ENCODE measurements at places on chromosomes 11 and 22.

GRCh38 chr11:128603003-128603696 is 15.8 kb upstream of the ETS1 start:
- H3K4me3 ChIP-seq: no peak overlapping the region
- H3K4me1 ChIP-seq: peaks cover 38% of the 10 kb centered on the region
- no peak for DNase-seq
- no peaks in the 10 kb centered on the region for H3K36me3 ChIP-seq
- H3K27me3 ChIP-seq: no peaks in the 10 kb centered on the region

- peaks cover 13% of the 10 kb centered on the region for H3K4me1 ChIP-seq
- peak; percentile 22 for DNase-seq
- H3K36me3 ChIP-seq: peaks cover 7% of the 10 kb centered on the region
- H3K27ac ChIP-seq: no peak overlapping the region
- peaks cover 29% of the 10 kb centered on the region for H3K27me3 ChIP-seq
Observed at GRCh38 chr11:63769042-63769713, 603 bp upstream of the ZFTA start.

GRCh38 chr11:116888024-116888423 is 50.6 kb upstream of the APOA1 start:
- no peaks in the 10 kb centered on the region for H3K27me3 ChIP-seq
- H3K4me3 ChIP-seq: no peak overlapping the region
- no peak for DNase-seq
- peaks cover 4% of the 10 kb centered on the region for H3K36me3 ChIP-seq
- H3K4me1 ChIP-seq: no peaks in the 10 kb centered on the region

DNA sequence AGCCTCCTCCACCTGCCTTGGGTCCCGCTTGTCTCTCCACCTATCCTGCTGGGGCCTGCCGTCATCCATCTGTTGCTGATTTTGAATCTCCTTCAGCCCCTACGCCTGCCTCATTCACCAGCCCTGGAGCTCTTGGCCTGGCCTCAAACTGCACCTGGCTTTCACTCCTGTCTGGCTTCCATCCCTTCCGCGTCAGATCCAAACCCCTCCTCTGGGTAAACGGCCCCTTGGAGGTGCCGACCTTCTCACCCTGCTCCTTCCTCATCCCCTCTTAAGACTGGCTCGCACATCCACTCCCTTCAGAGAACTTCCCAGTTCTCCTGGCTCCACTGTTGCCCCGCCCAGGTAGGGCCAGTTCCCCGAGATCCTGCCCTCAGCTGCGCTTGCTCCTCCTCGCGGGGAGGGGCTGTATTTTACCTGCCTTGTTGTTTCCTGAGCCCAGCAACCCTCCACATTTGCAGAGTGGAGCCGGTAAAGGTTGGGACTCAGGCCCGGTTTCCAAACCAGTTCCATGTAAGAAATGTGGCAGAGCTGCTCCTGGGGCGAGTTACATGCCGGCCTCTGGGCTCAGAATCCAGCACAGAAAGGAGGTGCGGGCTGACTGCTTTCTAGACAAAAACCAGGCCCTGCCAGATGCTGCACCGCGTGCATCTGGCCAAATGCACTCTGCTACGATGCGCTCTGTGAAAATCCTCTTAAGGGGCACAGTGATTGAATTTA is 13.9 kb upstream of the SHANK2 start:
- H3K27ac ChIP-seq: no peak overlapping the region
- no peak overlapping the region for H3K4me3 ChIP-seq
- no peaks in the 10 kb centered on the region for H3K4me1 ChIP-seq

GRCh38 chr11:110022548-110022947 is 70.6 kb upstream of the ZC3H12C start:
- H3K4me1 ChIP-seq: no peaks in the 10 kb centered on the region
- DNase-seq: no peak
- H3K27ac ChIP-seq: no peak overlapping the region
- no peaks in the 10 kb centered on the region for H3K36me3 ChIP-seq

DNA sequence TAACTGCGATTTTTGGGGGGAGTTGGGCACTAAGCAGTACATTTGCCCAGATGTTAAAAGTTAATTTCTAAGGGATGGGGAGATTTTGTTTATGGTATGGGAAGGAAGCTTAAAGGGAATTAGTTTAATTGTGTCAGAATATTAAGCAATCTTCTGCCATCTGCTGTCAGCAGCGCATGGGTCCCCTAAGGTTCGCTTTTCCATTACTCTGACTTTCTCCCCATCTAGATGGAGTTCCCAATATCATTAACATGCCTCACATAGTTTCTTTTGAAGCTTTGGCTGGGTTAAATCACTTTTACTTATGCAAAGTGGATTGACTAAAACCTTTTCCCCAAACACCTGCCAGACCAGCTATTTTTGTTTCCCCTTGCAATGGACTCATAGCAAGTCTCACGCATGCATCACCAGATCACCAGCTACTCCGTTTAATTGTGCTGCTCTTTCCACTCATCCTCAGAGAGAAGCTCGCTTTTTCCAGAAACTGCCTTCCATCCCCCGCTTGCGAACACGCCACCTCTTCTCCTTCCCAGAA is 172.7 kb downstream of the FAT3 start:
- DNase-seq: no peak
- no peaks in the 10 kb centered on the region for H3K27me3 ChIP-seq
- H3K27ac ChIP-seq: no peak overlapping the region
- H3K4me1 ChIP-seq: no peaks in the 10 kb centered on the region
- H3K4me3 ChIP-seq: no peak overlapping the region
- no peaks in the 10 kb centered on the region for H3K36me3 ChIP-seq

GRCh38 chr22:23181721-23182308 is 1.5 kb downstream of the BCR start:
- peaks cover 3% of the 10 kb centered on the region for H3K36me3 ChIP-seq
- no peak overlapping the region for H3K27ac ChIP-seq
- no peaks in the 10 kb centered on the region for H3K27me3 ChIP-seq

GRCh38 chr11:47856186-47856585 is 8.0 kb upstream of the NUP160 start:
- no peaks in the 10 kb centered on the region for H3K27me3 ChIP-seq
- no peaks in the 10 kb centered on the region for H3K4me1 ChIP-seq
- no peak overlapping the region for H3K4me3 ChIP-seq
- DNase-seq: no peak
- H3K27ac ChIP-seq: no peak overlapping the region

DNA sequence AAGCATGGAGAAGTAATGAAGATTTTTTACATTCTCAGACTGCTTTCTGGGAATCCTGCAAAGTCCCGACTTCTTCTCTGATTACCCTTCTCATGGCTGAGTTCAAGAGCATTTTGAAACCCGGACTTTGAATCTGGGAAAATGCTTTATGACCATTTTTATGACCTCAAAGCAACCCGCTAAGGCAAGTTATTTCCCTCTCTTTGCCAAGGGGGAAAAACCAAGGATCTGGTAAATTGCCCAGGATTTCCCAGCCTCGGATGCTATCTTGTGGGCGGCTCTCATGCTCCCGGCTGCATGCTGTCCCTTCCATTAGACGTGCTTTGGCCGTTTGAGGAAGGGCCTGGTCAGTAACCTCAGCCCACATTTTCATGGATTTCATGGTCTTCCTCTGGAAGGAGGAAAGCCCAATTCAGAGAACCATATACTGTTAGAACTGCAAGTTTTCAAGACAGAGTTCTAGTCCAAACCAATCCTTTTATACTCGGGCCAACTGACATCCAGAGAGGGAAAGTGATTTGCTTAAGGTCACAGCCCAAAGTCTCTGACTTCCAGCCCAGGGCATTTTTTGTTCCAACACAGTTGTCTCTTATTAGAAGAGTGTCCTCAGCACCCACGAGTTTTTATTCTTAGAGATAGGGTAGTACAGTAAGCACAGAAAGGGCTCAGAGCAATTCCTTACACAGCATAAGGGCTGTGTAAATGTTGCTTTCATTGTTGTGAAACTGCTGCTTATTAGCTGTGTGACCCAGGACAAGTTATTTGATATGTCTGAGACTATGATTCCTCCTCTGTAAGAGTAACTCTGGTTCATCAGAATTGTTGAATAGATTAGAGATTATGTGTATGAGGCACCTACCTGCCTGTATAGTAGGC is 77.4 kb downstream of the NAV2 start:
- no peak overlapping the region for H3K27ac ChIP-seq
- H3K4me3 ChIP-seq: no peak overlapping the region
- no peak for DNase-seq

DNA sequence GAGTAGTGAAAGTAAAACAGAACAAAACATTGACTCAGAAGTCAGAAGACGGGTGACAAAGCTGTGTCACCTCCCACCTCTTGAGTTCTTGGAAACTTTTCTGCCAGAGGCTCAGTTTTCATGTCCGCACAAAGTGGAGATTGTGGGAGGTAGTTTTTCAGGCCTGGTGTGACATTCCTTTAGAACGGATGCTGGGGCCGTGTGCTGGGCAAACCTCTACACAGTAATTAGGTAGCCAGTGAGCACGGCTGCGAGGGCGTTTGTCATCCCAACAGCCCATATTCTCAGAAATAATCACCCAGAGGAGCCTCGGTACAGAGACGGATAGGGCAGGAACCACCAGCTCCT is 1054.4 kb downstream of the TBC1D22A start:
- H3K4me1 ChIP-seq: no peaks in the 10 kb centered on the region
- no peak overlapping the region for H3K4me3 ChIP-seq
- no peaks in the 10 kb centered on the region for H3K27me3 ChIP-seq
- H3K27ac ChIP-seq: no peak overlapping the region

DNA sequence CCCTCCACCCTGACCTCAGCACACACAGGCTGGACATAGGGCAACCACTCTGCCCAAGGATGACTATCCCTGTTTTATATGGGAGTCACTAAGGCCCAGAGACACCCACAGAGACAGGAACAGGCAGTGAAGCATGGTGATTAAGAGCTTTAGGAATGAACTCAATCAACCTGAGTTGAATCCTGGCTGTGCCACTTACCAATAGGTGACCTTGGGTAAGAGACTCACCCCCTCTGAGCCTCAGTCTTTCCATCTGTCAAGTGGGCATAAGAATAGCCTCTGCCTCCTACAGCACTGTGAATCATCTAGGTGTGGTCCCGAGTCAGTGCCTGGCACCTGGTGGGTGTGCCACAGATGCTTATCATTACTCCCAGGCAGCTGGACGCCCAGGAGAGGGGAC is 6.8 kb downstream of the CRYBB1 start:
- DNase-seq: no peak
- no peaks in the 10 kb centered on the region for H3K36me3 ChIP-seq

DNA sequence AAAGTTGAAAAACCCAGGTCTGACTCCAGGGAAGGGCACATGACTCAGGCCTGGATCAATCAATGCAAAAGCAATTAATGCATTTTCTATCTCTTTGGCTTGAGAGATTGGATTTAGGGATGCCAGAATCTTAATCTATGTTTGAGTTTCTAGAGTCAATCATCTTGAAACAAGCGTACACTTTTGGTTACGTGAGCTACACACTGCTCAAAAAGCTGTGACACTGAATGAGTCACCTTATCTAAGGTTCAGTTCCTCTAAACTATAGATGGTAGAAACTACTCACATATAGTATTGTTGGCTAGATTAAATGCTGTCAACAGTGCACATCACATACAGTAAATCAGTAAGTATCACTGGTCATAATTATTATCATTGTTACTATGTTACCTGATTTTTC is 24.2 kb downstream of the MRE11 start:
- no peaks in the 10 kb centered on the region for H3K27me3 ChIP-seq
- peaks cover 3% of the 10 kb centered on the region for H3K4me1 ChIP-seq
- peaks cover 33% of the 10 kb centered on the region for H3K36me3 ChIP-seq
- DNase-seq: no peak
- H3K4me3 ChIP-seq: no peak overlapping the region
- no peak overlapping the region for H3K27ac ChIP-seq

DNA sequence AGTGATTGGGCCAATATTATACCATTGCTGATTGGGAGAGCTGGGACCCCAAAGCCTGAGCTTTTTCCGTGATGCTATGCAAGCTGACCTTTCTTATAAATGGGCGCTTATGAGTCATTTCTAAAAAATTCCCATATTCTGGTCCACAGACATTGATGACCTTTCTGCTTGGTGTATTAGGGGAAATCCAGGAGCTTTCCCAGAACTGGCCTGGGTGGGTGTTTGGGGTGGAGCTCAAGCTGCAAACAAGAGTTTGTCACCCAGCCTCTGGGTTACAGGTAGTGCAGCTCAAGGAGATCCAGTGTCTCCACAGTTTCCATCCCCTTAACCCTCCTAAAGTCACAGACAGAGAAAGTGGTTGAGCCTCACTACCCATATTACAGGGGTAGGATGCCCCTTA is 67.7 kb downstream of the CCDC81 start:
- H3K27me3 ChIP-seq: no peaks in the 10 kb centered on the region
- H3K27ac ChIP-seq: no peak overlapping the region
- DNase-seq: no peak
- no peaks in the 10 kb centered on the region for H3K4me1 ChIP-seq

DNA sequence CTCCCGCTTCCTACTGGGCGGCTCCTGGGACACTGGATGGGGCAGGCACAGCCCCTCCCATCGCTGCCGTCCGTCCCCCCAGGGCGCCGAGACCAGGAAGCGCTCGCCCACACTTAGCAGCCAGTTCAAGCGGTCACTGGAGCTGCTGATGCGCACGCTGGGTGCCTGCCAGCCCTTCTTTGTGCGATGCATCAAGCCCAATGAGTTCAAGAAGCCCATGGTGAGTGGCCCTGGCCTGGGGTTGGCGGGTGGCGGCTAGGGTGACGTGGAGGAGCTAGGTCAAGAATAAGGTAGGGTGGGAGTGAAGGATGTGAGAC is 44.6 kb downstream of the MYO7A start:
- H3K4me3 ChIP-seq: no peak overlapping the region
- H3K4me1 ChIP-seq: peaks cover 8% of the 10 kb centered on the region
- DNase-seq: no peak

GRCh38 chr11:12640926-12641849 is 33.0 kb upstream of the TEAD1 start:
- H3K27me3 ChIP-seq: no peaks in the 10 kb centered on the region
- no peak overlapping the region for H3K4me3 ChIP-seq
- H3K27ac ChIP-seq: no peak overlapping the region
- no peaks in the 10 kb centered on the region for H3K36me3 ChIP-seq
- no peak for DNase-seq
- no peaks in the 10 kb centered on the region for H3K4me1 ChIP-seq

- peaks cover under 1% of the 10 kb centered on the region for H3K4me1 ChIP-seq
- H3K36me3 ChIP-seq: no peaks in the 10 kb centered on the region
- H3K4me3 ChIP-seq: no peak overlapping the region
- no peak for DNase-seq
- H3K27ac ChIP-seq: no peak overlapping the region
- H3K27me3 ChIP-seq: no peaks in the 10 kb centered on the region
Observed at GRCh38 chr11:70527429-70528045, 129.2 kb downstream of the CTTN start.

GRCh38 chr11:12811861-12812260 is 137.6 kb downstream of the TEAD1 start:
- no peaks in the 10 kb centered on the region for H3K27me3 ChIP-seq
- no peak for DNase-seq
- H3K4me1 ChIP-seq: no peaks in the 10 kb centered on the region
- no peaks in the 10 kb centered on the region for H3K36me3 ChIP-seq

GRCh38 chr22:30596886-30597285 is 5.2 kb upstream of the PES1 start:
- H3K4me3 ChIP-seq: no peak overlapping the region
- no peak overlapping the region for H3K27ac ChIP-seq
- H3K36me3 ChIP-seq: no peaks in the 10 kb centered on the region

DNA sequence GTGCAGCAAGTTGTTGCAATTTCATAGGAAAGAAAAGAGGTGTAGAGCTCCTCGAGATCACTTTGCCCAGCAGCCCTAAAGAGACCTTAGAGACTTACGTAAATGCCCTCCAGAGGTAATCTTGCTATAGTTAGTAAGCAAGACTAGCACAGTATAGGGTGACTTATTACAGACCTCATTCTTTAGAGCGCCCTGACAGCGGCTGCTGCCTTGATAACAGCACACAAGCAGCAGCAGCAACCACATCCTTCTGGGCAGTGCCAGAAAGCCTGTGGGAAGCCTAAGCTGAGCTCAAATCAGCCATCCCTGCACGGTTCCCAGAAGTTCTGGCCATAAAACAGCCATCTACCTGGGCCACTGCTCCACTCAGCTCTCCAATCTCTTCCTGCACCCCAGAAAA is 22.6 kb upstream of the OR56B1 start:
- H3K36me3 ChIP-seq: peaks cover 10% of the 10 kb centered on the region
- no peak overlapping the region for H3K4me3 ChIP-seq
- H3K4me1 ChIP-seq: no peaks in the 10 kb centered on the region
- DNase-seq: no peak

Measured in thymus (tissue), 14 donors.